ENCODE measurements at places on chromosomes 7 and 10. TPM values are rescaled to one million over a fixed set of nuclear protein-coding genes. Genes with fewer than 3 reads are reported as not detected.

TIMM23B gene
- 13.5 TPM for total RNA-seq

NEURL1 gene
- total RNA-seq = 0.05 TPM

DYNC1I1 gene
- 35.6 TPM for total RNA-seq

HOXA7 gene
- not detected for total RNA-seq

MKX gene
- not detected for total RNA-seq

GRCh38 chr10:110803830-110804338 lies 67.8 kb upstream of the PDCD4 start:
- DNase-seq = peak; percentile 64

DNA sequence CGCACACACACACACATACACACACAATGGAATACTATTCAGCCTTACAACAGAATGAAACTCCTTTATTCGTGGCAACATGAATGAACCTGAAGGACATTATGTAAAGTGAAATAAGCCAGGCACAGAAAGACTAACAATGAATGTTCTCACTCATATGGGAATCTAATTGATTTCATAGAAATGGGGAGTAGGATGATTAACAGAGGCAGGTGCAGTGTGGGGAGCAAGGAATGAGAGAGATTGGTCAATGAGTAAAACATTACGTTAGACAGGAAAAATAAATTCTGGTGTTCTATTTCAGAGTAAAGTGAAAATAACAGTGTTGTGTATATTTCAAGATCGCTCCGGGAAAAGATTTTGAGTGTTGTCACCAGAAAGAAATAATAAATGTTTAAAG lies 694.5 kb downstream of the NXPH1 start:
- no peak for DNase-seq

GRCh38 chr10:31340343-31340742 lies 21.3 kb downstream of the ZEB1 start:
- no peak for DNase-seq

DNA sequence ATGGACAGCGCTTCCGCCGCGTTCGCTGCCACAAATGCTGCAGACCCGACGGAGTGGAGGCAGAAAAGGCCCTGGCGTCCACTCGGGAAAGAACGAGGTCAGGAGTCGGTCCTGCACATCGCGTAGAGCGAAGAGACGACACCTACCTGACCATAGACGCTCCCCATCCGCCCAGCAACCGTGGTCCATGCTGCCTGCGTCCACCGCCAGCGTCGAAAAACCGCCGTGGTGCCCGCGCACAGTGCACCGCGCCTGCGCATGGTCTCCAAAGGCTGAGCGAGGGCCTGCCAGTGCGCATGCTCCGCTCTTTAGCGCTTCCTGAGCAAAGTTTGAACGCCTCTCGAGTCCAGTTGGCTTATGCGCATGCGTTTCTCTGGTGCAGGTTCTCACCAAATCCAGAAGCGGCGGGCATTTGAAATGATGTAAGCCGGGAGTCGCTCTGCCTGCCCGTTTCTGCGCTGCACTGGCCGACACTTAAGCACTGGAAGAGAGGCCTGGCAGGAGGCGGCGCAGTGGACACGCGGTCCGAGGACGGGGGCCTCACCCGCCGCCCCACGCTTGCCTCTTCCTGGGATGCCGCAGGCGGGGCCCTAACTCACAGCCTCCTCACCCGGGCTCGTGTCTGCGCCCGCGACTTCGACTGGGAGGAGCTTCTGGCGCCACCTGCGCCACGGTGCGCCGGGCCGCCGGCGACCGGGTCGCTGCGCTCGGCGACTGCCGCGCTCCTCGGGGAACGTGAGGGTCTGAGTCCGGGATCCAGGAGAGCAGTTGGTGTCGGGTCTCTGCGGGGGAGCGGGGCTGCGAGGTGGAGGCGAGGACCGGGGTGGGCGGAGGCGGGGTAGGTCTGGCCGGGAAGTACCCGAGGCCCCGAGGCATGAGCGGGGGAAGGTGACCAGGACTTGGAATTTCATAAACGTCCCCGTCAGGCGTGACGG lies at the start of gene FAM24B:
Gene FAM24B (minus strand): TSS at position 243 of the 935 bp plus-strand sequence. CDS start 29,066 bp downstream, outside the sequence.
- DNase-seq = peak; percentile 93

GRCh38 chr7:153414288-153414629 lies 637.9 kb upstream of the DPP6 start:
- DNase-seq = no peak

- DNase-seq = no peak
Observed at GRCh38 chr7:143413123-143413522, 4.5 kb upstream of the EPHA1 start.

GRCh38 chr10:130719448-130719752 lies 583.2 kb downstream of the GLRX3 start:
- no peak for DNase-seq

- no peak for DNase-seq
Observed at GRCh38 chr10:60260321-60260720, 129.4 kb downstream of the ANK3 start.

DNA sequence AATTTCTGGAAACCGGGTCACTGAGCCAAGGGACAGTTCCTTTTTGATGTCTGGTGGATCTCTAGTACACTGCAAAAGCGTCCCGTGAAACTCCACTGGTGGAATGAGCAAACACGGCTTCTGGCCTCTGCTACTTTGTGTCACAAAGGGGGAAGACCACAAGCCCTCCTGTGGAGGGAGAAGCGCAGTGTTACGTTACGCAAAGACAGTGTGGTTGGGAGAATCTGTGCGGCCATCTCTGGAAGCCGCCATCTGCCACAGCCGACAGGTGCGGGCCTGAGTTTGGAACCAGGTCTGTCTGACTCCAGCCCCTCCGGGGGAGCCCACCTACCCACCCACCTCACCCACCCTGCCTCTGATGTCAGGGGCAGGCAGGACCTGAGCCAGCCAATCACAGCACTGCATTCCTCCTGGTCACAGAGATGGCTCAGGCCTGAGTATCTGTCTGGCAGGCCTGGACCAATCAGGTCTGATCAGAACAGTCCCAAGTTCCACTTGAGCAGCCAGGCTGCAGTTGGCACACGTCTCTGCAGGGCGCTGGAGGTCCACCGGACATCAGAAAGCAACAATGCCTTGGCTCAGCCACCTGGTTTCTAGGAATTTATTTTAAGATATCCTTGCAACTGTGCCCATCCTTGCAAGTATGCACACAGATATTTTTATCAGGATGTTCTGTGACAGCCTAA lies 3.0 kb upstream of the CYP2W1 start:
- no peak for DNase-seq

GRCh38 chr7:94941844-94942632 lies 34.6 kb downstream of the PPP1R9A start:
- no peak for DNase-seq

All from Right ventricle myocardium superior (tissue), 1 donor.